ENCODE measurements at places on chromosomes 3 and 15.

DNA sequence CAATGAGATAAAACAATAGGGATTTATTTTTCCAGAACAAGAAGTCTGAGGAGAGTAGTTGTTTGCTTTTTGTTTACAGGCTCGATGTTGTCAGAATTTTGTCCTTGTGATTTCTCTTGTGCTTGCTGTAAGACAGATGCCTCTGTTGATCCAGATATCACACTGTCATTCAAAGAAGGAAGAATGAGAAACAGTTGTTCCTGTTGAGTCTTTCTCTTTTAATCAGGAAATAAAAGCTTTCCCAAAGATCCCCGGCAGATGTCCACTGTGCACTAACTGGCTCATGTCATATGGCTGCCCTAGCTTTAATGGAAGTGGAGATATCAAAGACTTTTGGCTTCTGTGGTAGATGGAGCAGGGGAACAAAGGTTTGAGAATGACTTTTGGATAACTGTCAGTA, 6.8 kb downstream of the SERPINI1 start:
- no peak for DNase-seq

- DNase-seq: no peak
These were observed 69.5 kb downstream of the CADPS start for GRCh38 chr3:62805580-62806277.

DNA sequence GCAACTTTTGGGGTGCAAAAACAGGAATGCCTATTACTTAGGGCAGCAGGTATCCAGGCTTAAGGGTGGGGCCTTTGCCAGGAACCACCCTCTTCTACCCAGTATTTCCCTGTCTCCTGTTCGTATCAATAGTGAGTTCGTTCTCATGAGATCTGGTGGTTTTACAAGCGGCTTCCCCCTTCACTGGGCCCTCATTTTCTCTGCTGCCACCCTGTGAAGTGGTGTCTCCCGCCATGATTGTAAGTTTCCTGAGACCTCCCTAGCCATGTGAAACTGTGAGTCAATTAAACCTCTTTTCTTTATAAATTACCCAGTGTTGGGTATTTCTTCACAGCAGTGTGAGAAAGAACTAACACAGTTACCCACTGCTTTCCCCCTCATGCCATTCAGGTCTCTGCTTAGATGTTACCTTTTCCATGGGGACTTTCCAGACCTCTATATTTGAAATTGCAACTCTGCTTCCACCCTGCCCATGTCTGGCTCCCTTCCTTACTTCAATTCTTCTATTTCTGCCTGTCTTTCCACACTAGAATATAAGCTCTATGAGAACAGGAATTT, 23.9 kb upstream of the TRA2B start:
- no peak for DNase-seq

GRCh38 chr3:31692751-31693150, 160.0 kb downstream of the STT3B start:
- no peak for DNase-seq

DNA sequence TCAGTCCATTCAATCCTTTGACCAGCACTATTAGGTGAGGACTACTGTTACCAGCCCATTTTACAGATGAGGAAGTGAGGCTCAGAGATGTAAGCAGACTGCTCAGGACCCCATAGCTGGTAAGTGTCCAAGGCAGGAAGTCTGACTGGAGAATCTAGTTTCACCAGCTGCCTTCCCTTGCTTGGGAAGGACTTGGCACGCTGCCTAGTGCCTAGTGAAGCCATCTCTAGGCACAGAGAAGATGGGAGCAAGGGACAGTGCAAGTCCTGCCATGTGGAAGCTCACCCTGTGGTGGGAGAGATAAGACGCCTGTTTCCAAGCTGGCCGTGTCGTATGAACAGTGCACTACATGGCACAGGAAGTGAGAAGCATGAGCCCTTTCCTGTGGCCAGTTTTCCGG, 111.8 kb upstream of the TMC3 start:
- DNase-seq: no peak

DNA sequence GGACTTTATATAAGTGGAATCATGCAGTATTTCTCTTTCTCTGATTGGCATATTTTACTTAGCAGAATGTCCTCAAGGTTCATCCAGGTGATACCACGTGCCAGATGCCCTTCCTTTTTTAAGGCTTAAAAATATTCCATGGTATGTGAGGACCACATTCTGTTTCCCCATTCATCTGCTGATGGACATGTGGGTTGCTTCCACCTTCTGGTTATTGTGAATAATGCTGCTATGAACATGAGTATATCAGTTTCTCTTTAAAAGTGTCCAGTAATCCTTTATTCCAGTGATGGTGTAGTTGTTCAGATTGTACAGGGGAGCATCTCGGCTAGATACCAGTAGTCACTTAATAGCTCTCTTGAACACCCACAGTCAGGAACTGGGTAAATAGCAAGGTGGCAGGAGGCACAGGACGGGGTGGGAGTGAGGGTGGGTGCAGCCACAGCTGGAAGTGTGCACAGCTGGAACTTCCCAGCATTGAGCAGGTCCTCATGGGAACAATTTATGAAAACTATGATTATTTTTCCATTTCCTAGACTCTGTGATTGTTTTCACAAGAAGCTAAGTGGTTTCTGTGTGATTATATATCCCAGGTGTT, 50.3 kb upstream of the ATG7 start:
- no peak for DNase-seq

- no peak for DNase-seq
These were observed 39.6 kb downstream of the GPR160 start for GRCh38 chr3:170077361-170077760.

- DNase-seq: no peak
These were observed 9.3 kb downstream of the LRCH3 start for GRCh38 chr3:197800379-197800778.

DNA sequence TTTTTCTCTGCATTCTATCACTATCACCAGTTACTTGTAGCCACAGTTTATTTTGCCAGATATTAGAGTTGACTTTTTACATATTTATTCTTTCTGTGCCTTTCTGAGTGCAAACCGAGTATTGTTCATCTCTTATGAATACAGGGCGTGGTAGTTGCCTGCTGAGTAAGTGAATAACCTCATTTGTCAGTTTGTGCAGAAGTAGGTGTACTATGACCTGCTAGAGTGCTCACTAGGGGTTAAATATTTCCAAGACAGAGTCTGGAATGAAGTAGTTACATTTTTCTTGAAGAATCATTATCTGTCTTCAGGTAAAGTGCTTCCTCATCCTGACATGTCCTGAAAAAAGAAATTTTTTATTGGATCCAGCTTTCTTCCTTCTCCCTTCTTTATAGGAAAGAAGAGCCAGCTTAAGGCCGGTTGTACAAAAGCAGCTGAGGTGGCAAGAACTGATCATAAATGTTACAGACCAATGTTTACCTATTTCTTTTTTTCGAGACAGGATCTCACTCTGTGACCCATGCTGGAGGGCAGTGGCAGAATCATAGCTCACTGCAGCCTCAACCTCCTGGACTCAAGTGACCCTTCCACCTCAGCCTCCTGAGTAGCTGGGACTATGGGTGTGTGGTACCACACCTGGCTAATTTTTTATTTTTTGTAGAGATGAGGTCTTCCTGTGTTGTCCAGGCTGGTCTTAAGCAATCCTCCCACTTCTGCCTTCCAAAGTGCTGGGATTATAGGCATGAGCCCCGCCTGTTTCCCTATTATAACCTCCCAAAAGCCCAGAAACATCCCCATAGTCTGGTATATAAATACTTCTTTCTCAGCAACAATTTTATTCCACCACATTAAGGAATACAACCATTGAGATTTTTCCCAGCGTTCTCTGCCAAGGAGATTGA, 182.5 kb downstream of the TPRG1 start:
- no peak for DNase-seq

GRCh38 chr15:85488997-85489396, 108.6 kb downstream of the AKAP13 start:
- DNase-seq: no peak

DNA sequence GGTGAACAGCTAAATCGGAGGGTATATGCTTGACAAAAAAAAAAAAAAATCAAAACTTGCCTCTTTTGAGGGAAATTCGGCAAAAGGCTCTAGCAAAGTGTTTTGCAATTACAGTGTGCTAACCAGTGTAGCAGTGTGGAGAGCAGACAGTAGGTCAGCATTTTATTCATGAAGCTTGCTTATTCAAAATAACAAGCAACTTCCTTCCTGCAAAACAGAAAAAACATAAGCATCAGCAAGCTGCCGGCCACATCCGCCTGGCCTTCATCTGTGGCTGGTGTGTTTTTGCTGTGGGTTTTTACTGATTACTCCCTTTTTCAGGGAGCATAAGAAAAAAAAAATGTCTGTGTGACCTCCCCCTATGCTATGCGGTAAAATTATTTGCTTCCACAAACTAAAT, 434.1 kb downstream of the OCA2 start:
- DNase-seq: no peak

GRCh38 chr3:151584566-151584965, 123.7 kb upstream of the IGSF10 start:
- no peak for DNase-seq

DNA sequence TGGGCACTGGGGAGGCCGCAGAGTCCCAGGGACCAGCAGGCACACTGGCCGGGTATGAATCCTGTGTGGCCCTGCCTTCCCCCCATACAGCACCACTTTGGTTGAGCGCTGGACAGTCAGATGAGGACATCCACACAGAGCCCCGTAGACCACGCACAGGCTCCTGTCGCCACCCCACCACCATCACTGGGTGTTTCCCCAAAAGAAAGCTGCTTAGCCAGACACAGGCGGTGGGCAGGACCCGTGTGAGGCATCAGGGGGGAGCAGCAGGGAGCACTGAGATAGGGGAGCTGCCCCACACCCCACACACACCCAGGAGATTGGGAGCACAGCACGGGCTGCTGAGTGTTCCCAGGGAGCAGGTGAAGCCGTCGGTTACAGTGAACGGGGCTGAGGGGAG, 42.4 kb upstream of the SLC41A3 start:
- DNase-seq: no peak

DNA sequence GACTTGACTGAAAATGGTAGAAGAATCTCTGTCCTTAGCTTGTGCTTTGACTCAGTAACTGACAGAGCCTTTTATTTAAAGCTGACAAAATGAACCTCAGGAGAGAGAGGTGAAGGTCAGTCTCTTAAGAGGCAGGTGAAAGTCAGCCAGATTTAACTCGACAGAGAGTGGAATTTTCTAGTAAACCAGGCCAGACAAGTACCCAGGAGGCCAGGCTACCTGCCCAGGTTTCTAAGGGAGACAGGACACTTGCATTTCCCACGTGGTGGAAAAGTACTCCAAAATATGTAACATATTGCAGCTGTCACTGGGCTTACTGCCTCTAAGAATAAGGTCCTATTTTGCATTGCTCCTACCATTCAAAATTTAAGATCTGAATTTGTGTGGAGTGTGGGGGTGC, 167.9 kb downstream of the FMN1 start:
- no peak for DNase-seq

DNA sequence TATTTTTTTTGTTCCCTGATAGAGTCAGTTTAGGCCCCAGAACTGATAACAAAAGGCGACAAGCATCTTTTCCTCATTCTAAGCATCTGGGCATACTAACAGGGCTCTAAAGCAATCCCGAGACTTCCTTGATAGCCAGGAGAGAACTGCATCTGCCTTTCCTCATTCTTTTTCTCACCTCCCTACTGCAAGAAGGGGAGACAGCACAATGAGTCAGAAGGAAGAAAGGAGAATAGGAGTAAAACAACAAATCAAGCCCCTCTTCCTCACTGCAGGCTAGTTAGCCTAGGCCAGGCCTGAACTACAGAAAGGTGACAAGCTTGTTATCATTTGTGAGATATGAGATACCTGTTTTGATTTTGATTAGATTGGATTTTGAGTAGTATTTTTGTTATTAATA, 97.9 kb downstream of the NAALADL2 start:
- DNase-seq: no peak

- no peak for DNase-seq
These were observed 65.9 kb downstream of the ZMAT3 start for GRCh38 chr3:179005706-179006105.

- DNase-seq: no peak
These were observed 17.5 kb downstream of the CHRM5 start for GRCh38 chr15:33985751-33986150.

DNA sequence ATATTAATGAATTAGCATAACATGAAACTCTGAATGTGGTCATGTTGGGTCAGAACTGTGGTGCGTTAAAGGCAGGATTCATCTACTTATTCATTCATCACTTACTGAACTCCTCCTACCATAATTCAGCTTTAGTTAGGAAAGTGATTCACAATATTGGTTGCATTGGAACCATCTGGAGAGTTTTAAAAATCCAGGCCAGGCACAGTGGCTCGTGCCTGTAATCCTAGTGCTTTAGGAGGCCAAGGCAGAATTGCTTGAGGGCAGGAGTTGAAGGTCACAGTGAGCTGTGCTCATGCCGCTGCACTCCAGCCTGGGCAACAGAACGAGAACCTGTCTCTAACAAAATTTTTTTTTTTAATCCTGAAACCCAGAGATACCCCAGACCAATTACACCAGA, 44.2 kb upstream of the ATG7 start:
- no peak for DNase-seq

- DNase-seq: no peak
These were observed 27.2 kb downstream of the MAP2K5 start for GRCh38 chr15:67569668-67570067.

GRCh38 chr15:37788330-37788729, 146.1 kb upstream of the TMCO5A start:
- DNase-seq: no peak

DNA sequence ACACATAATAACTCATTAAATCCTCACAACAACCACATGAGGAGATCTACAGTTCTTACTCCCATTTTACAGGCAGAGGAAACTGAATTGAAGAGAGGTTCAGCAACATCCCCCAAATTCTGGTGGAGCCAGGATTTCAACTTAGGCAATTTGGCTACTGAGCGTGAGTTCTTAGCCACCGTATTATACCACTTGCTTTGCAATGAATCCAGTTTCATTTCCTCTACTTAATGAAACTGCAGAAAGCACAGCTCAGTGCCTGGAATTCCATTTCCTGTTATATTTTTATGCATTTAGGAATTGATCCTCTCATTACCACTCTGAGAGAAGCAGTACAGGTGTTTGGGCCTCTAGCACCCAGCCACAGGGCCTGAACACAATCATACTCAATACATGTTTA, 4.3 kb downstream of the ZNF860 start:
- DNase-seq: no peak

GRCh38 chr3:98008855-98009254, 26.3 kb downstream of the GABRR3 start:
- no peak for DNase-seq
